NCI-H446 (cell line): ENCODE measurements at places on chromosomes 3 and 15.

DNA sequence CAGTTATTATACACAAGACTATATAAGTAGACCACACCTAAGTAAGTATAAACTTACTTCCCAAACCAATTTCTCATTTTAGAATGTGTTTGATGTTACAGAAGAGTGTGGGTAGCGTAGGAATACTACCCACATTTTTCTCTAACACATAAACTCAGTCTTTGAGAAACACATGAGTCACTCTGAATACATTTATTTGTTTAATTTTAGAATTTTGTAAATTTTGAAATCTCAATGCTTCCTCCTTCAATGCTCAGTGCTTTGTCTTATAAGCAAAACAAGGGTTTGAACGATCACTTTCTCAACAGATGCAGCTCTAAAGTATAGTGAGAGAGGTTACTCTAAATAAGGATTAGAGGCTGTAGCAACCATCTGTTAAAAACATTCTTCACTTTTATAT lies 700.8 kb downstream of the SI start:
- no peak for DNase-seq

DNA sequence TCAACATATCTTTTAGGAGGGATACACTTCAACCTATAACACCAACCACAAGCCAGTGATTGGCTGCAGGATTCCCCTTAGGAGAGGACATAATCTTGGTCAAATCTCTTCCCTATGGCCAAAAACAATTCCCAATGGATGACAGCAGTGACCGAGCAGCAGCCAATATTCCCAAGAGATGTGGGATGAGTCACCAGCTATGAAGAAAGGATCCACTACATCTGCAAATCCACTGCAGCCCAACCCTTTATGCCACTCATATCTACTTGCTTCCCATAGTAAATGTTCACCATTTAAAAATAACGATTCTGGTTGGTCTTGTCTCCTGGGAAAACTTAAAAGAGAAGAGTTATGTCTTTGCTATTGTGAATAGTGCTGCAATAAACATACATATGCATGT lies 4.5 kb upstream of the IQCF5 start:
- DNase-seq, result no peak

DNA sequence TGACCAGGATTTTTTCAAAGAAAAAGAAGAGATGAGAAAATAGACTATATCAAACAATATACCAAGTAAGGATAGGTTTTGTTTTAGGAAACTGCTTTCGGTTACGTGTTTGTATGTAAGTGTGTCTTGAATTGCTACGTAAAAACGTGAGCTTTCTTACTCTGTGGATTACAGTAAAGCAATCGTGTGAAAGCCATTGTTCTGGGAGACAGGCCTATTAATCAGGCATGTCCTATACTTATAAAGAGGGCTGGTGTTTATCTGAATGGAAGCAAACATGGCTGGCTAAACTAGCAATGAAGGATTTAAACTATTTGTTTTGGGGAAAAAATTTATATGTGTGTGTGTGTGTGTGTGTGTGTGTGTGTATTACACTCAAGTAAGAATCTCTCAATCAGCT lies 2.6 kb downstream of the EHHADH start:
- no peak for DNase-seq

DNA sequence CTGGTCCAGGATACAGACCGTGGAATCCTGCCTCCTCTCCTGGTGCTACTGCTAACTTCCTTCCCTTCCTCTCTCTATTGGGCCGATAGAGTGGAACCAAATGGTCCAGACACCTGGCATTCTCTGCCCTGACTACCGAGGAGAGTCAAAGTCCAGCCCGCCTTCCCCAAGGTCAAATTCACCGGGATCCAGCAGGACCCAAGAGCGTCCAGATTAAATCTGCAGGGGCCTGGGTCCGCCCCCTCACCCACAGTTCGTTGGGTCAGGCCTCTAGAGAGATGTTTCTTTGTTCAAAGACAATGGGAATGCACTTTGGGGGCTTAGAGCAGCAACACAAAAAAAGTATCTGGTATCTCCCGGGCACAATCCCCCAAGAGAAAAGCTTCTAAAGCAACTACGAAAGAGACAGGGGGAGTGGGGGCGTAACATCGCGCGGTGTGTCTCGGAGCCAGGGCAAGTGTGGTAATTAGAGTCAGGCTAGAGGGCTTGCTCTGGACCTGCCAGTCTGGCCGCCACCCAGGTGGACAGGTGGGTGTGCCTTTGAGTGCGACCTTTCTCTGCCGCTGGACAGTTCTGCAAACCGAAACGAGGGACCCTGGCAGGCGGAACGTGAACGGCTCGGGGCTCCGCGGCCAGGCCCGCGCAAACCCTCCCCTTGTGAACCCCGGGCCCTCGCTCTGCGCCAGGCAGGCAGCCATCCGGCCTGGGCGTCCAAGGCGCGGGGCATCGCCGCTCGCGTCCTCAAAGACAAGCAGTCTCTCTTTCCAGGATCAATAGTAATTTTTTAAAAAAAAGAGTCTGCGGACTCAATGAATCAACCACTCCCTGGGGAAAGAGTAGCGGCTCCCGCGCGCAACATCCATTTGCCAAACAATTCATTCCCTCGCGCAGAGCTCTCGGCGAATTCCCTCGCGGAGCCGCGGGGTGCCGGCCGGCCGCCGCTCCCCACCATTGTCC lies 806 bp downstream of the KLHL25 start:
- DNase-seq, result no peak

DNA sequence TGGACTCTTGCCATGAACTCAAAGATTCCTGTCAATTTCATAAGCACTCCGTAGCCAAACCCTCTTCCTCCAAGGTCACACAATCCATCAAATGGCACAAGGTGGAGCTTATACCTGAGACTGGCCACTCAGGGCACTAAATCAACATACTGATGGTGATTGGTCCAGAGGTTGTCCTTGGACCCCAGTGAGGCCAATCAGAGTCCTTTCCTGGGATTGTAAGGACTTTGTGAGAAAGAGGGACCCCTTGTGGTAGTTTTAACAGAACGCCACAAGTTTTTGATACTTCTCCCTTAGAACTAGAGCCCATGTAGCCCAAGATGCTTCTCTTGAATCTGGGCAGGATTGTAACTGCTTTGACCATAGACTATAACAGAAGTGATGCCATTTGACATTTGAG lies 44.4 kb upstream of the LARS2 start:
- no peak for DNase-seq

DNA sequence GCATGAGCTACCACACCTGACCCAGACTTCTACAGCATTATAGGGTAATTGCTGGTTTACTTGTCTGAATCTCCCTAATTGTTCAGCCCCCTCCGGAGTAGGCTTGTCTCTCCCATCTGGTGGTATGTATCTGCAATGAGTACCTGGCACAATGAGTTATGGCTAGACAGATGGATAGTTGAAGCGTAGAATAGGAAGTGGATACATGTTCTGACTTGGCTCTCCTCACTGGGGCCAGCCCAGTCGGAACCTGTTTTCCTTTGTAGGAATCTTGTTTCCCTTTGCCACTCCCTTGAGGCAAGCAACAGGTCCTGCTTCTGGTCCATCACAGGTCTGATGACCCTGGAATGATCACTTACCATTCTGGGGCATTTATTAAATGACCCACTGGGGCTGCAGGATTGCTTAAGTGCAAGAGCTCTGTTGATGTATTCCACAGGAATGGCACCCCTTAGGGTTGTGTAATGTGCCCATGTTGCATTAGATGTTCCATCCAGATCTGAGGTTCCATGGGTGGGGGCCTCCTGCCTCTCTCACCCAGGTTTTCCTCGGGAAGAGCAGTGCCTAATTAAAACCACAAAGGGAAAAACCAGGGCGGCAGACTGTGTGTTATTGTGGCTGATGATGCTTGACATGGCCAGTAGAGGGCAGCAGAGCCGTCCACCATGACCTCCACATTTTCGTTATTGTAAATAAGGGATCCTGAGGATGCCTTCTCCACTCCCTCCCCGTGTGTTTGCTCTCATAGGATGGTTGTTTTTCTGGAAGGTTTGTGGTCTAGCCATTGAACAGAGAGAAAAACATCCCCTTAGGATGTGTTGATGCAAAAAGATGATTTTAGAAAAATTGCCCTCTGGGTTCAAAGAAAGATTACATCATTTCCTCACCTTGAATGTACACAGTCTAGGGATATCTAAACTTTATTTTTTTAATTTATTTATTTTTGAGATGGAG lies 58.0 kb downstream of the CMTM8 start:
- DNase-seq, result peak; percentile 47

GRCh38 chr3:38031022-38031994 lies 1.9 kb upstream of the PLCD1 start:
- no peak for DNase-seq

GRCh38 chr3:71232895-71233294 lies 350.6 kb downstream of the FOXP1 start:
- no peak for DNase-seq
